ENCODE measurements at places on chromosomes 3 and 15.

DNA sequence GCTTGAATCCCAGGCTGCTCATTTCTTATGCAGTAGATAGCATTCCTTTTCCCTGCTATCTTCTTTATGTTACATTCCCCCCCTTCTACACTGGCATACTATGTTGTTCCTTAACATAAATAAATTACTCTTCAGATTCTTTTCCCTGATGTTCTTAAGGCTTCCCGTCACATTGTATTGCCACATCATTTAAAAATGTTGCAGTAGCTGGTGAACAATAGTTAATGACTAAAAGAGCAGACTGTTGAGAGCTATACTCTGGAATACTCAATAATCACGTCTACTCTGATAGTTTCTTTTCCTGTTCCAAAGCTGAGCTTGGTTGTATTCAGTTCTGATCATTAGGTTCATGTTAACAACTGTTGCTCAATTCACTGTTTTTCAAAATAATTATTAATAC is 219.9 kb downstream of the CHST2 start:
- DNase-seq, result no peak

DNA sequence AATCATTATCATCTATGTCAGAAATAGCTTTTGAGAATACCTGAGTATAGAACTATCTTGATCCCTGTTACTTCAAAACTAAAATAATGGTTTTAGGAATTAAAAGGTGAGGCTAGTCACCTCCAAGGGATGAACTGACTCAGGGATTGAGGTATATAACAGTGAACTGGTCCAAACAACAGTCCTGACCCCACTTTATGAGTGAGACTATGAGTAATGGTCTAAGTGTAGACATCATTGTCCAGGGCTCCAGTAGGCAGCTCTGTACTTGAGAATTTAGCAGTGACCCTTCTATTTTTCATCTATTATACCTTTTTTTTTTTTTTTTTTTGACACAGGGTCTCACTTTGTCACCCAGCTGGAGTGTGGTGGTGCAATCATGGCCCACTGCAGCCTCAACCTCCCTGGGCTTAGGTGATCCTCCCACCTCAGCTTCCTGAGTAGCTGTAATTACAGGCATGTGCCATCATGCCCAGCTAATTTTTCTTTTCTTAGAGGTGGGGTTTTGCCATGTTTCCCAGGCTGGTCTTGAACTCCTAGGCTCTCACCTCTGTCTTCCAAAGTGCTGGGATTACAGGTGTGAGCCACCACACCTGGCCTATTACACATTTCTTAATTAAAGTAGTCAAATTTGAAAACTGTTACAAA is 36.3 kb downstream of the MLH1 start:
- no peak for DNase-seq

GRCh38 chr15:78317145-78317836 is 17.9 kb upstream of the SKIC8 start:
- no peak for DNase-seq

DNA sequence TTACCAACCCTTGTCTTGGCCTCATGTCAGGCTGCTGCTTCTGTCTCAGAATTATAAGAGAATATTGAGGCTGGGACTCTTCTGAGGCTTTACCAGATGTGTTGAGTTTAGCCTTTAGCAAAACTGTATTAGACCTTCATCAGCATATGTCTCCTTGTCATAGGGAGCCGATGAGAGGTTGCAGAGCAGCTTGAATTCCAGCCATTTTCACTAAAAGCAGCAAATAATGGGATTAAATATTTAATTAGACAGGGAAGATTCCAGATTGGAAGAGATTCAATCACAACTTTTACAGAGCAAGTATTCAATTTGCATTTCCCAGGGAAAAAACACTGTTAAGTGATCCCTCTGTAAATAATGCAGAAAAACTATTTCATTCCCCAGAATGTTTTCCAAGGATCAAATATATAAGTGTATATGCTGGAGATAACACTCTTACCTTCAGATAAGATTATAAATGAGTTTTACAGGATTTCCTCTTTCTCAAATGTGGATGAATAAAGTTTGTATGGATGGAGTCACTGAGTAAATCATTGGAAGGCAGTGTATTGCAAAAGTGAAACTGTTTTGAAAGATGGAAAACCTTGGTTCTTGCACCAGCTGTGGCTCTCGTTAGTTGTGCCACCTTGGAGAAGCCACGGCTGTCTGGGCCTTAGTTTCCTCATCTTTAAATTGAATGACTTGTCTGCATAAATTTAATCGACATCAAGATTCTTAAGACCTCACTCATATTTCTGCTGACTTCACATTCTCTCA is 466.4 kb upstream of the SGO1 start:
- DNase-seq, result no peak

DNA sequence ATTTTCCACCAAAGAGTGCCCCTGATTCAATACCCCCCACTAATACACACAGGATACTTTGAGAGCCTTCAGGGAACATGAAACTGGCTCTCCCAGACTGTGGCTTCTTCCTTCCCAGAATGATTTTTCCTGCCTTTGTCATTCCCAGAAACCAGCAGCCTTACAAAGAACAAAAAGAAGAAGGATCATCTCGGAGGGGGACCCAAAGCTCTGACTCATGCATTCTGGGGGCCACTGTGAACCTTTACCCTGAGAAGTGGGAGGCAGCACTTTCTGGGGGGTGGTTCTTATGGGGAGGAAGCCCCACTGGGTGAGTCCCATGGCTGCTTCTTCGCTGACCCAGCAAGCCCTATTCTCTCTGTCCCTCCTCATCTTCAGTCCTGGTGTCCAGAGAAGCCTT is 44.7 kb upstream of the RAD18 start:
- no peak for DNase-seq

DNA sequence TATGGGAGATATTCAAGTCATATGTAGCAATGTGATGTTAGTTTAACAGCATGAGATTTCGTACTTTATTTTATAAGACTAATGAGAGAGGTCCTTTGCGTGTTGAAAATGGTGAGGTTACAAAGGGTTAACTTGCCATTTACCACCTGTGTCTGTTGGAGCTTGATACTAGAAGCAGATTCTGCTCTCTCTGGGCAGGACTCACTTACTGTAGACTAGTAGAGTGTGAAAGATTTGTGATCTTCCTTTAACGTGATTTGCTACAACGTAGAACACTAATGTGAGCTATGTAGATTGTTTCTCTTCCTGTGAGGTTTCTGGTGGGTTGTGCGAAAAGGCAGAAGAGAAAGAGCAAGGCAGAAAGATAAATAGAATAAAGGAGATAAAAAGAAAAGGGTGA is 1.1 kb downstream of the TP63 start:
- no peak for DNase-seq

- no peak for DNase-seq
Observed at GRCh38 chr3:177835008-177835407, 637.7 kb upstream of the TBL1XR1 start.

DNA sequence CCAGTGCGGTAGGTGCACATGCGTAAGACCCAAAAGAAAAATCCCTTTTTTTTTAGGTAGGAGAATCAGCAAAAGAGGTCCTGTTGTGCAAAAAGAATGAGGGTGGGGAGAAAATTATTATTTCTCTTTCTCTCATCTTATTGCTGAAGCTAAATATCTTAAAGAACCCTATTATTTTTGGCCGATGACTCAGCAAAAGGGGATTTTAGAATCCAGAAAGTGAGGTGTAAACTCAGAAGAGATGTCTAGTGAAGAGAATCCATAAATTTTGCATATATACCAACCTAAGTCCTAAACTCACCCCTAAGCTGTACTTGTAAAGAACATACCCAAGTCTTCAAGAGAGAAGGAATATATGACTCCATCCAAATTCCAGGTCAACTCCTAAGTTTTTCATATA is 386.3 kb upstream of the ZNF717 start:
- DNase-seq, result no peak

DNA sequence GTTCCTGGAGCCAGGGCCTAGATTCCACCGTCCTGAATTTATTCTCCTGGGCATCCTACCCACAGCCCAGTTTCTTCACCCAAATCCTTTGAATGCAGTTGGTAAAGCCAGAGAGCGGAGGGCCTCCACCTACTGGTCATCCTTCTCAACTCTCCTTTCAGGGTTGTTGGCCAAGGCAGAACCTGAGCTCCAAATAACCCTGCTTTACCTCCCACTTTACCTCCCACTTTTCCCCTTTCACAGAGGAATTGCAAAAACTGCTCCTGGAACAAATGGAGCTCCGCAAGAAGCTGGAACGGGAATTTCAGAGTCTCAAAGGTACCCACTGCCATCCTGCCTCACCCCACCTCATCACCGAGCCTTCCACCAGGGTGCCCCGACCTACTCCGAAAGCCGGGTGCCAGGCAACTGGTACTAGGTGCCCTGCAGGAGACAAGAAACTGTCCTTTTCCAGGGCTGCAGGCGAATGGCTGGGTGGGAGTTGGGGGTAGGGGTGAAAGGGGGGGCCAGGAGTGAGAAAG is 6.8 kb downstream of the SKOR1 start:
- no peak for DNase-seq

GRCh38 chr3:185659942-185660921 is 74.1 kb downstream of the SENP2 start:
- DNase-seq, result peak; percentile 25

GRCh38 chr15:28902856-28903255 is 17.1 kb downstream of the APBA2 start:
- no peak for DNase-seq

DNA sequence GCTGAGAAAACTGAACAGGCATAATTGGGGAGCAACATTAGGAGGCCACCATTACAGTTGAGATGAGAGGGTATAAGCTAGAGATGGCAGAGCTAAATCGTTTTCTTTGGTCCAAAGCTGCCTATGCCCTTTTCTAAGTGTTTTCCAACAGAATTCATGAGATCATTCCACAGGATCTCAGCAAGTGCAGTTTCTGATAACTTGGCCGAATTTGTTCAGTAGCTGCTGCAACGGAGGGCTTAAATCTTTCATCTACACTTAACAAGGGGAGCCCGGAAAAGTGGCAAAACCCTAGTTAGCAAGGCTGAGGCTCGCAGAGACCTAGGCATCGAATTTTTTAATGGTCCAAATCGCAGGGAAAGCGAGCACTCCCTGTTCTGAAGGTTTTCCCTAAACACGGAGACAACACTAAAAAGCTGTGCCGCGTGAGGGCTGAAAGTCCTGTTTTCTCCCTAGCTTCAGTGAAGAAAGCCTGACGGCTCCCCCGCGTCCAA is 531 bp upstream of the BLOC1S6 start:
- DNase-seq, result no peak

DNA sequence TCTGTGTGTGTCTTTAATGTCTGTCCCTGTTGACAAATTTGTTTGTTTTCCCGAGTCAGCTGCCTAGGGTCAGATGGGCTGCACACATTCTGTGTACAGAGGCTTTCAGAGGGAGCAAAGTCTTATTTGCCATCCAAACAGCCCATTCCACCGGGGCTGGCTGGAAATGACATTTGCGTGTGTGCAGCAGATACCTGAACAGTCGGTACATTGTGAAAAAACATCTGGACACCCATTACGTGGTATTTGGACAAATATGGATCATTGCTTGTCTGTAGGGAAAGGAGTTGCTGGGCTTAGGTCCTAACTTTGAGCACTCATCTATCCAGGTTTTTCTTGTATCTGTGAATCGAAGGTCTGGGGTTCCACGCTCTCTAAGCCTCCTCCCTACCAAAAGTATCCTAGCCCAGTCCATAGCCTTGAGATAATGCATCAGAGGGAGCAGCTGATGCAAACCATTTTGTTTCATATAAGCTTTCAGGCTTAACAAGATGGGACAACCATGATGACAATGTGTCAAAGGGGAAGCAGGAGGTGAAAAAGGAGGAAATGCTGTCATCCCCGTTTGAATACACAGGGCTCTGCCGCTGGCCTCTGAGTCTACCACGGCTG is 22.2 kb upstream of the CMTM8 start:
- DNase-seq, result no peak

GRCh38 chr3:190526787-190527762 is 13.2 kb downstream of the IL1RAP start:
- no peak for DNase-seq

DNA sequence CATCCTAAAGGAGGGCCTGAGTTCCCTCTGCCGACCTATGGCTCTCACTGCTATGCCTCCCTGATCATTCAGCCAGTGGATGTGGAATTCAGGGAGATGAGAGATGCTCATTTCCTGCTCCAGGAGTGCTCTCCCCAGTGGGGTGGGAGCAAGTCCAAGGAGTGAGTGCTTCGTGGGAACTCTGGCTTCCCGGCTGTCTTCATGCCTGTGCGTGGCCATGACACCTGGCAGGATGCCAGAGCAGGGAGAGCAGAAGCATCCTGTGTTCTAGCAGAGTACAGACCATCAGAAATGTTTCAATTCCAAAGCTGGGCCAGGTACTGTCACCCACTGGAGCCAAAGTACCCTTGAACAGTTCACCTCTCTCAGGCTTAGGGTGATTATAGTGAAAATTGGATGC is 45.1 kb downstream of the APH1B start:
- DNase-seq, result no peak
